ENCODE measurements at places on chromosomes 6 and 20.

GRCh38 chr6:107418118-107418517 lies 41.2 kb downstream of the PDSS2 start:
- peak; percentile 30 for DNase-seq

DNA sequence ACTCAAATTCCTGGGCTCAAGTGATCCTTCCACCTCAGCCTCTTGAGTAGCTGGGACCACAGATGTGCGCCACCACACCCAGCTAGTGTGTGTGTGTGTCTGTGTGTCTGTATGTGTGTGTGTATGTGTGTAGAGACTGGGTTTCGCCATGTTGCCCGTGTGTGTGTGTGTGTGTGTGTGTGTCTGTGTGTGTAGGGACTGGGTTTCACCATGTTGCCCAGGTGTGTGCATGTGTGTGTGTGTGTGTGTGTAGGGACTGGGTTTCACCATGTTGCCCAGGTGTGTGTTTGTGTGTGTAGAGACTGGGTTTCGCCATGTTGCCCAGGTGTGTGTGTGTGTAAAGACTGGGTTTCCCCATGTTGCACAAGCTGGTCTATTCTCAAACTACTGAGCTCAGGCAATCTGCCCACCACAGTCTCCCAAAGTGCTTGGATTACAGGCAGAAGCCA lies 28.3 kb downstream of the CDK5RAP1 start:
- DNase-seq: no peak

DNA sequence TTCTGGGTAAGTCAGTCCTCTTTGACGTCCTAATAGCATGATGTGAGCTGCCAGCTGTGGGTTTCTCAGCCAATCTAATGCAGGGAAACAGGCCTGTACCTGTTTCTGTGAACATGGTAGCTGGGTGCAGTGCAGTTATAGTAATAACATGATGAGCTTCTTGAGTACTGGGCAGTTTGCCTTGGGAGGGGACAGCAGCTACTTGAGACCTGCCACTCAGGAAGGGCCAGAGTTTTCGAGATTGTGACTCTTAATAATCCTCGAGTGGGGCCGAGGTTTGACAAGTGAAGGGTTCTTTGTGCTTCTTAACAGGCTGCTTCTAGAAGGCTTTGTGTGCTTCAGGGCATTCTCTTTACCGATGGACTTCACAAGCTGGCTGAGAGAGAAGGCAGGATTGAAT lies 180.1 kb downstream of the JARID2 start:
- DNase-seq: no peak

DNA sequence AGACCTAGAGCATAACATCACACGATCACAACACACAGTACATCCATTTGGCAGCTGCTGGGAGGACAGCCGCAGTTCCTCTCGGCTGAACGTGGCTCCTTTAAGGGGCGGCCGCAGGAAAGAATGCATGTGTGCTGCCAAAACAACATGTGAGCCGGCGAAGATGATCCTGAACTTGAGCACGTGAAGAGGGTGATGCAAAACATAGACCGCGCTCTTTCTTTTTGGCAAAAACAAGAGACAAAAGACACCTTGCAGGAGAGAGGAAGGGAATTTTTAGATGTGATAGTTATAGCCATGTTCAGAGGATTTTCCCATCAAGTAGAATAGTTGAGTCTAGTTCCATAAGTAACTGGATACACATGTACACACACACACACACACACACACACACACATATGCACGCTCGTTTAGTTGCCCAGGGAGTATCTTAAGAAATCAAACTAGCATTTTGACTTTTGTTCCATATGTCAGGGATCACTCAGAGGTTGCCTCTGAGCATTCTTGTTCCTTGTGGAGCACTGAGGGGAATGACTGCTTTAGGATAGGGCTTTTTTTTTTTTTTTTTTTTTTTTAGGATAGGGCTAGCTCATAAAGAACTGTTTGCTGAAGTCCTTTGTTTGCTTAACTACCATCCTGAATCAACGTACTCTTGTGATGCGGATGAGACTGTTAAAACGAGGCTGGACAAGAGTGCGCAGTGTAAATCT lies 21.7 kb upstream of the RANBP9 start:
- no peak for DNase-seq

- no peak for DNase-seq
These were observed 442.9 kb downstream of the QKI start for GRCh38 chr6:163857421-163857820.

GRCh38 chr6:83192456-83192855 lies 609 bp downstream of the PGM3 start:
- DNase-seq: peak; percentile 80

DNA sequence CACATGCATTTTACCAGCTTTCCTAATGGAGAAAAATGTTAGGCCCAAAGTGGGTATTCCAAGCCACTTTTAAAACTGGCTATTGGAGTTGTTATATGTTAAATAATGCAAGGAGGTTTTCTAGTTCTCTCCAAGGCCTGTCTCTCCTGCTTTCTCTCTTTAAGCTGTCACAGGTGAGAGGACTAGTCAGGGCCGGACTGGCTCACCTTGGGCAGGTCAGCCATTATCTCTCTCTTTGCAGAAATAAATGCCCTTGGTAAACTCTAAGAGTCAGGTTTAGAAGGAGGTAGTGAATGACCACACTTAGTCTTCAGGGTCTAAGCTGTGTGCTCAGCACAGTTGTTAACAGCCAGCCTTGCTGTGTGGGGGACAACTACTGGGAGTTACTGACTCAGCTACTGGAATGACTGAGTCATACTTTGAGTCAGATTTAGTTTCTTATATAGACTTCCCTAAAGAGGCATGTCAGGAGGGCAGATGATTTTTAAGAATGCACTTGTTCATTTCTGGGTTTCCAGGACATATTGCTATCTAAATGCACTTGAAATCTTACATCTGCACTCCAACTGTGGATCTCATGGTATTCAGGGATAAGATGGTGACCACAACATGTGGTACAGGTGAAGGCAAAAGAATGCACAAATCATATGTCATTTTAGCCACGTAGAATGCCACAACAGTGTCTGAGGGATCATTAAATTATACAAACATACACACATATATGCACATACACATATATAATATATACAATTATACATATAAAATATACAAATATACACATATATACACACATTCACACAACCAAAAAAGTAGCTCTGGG lies 719.4 kb downstream of the EPM2A start:
- peak; percentile 94 for DNase-seq

GRCh38 chr6:20955131-20955530 lies 420.9 kb downstream of the CDKAL1 start:
- DNase-seq: no peak

GRCh38 chr20:10963717-10964266 lies 290.0 kb upstream of the JAG1 start:
- no peak for DNase-seq

GRCh38 chr6:37372116-37372515 lies 18.3 kb downstream of the RNF8 start:
- no peak for DNase-seq

GRCh38 chr6:132399376-132400074 lies 1.8 kb downstream of the MOXD1 start:
- DNase-seq: no peak

DNA sequence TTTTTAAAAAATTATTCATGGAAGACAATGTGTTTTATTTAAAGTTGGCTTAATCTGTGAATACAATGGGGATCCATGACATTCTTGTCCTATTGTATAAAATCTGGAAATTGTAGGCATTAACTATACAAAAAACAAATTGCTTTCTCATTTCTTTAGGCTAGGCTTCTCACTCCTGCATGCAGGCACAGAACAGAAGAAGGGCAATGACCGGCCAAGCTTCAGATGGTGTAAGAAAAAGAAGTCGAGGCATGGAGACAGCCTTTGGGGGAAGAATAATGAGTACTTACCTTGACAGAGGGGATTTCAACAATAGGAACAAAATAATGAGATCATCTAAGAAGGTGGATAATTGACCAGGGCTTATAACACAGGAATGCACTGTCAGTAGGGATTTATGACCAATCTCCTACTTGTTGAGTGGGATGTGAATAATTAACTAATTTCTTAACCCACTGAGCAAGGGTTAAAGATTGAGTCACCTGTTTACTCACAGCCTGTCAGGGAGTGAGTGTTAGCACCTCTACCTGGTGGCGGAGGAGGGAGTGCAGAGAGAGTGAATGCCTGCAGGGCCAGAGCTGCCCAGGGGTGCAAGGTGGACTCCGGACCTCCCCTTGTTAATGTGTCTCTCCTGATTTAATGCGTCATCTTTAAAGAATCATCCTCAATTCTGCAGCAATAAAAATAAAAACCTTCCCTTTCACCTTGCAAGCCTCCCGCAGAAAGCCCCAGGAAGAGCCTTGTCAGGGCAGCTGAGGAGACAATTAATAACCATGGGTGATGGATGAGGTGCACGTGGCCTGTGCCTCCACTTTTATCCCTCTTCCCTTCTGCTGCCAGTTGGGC lies 3.9 kb downstream of the SLC22A2 start:
- DNase-seq: no peak

Data from RKO (cell line).